ENCODE measurements at places on chromosomes 16 and 17.

- no peak for DNase-seq
Measured at GRCh38 chr17:47872651-47873161, 21.7 kb upstream of the SP6 start.

- DNase-seq: peak; percentile 10
Measured at GRCh38 chr17:39676198-39676819, 8.1 kb downstream of the PNMT start.

- no peak for DNase-seq
Measured at GRCh38 chr16:64990101-64990500, 131.8 kb downstream of the CDH11 start.

GRCh38 chr16:70675851-70676513 lies 9.9 kb downstream of the MTSS2 start:
- DNase-seq: no peak

DNA sequence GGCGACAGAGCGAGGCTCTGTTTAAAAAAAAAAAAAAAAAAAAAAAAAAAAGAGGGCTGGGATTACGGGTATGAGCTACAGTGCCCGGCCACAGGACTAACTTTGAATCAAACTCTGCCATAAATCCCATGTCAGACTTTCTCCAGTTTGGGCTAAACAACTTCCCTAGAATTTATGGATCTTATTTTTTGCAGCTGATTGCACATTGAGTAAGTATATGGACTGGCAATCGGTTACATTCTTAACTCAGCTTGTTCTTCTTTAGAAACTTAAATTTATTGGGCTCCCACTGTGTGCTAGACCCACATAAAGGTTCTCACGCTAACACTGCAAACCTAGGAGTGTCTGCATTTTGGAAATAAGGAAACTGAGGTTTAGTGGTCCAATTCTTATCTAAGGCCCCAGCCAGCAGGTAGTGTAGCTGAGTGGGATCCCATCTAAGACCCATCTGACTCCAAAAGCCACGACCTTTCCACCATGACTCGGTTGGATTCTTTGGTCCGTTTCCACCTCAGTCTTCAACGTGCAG lies 718 bp upstream of the CBFB start:
- DNase-seq: no peak

DNA sequence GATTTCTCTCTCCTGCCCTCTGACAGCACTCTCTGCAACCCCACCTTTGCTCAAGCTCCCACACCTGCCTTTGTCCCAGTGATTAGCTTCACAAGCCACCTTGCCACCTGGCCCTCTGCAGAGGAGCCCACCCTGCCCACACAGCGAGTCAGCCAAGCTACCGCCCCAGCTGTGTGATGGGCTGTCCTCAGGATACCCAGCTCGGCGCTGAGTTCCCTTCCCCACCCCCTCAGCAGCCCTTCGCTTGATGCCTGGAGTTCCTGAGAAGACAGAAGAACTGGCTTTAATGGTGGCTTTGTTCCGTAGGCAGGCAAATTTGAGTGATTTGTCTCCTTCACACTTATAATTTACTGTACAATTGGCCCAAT lies 266.4 kb downstream of the CBLN1 start:
- DNase-seq: no peak

Measured in NCI-H524 treated with DMSO at 0.1 percent for 48 hours (cell line).